ENCODE measurements at places on chromosomes 6 and 20. TPM values are rescaled to one million over a fixed set of nuclear protein-coding genes. Genes with fewer than 3 reads are reported as not detected.
A peak's percentile ranks its signal among the peaks of the same experiment; 100 is the strongest.

GRCh38 chr20:38893565-38894090 is 32.6 kb upstream of the FAM83D start:
- DNase-seq: peak; percentile 78

DNA sequence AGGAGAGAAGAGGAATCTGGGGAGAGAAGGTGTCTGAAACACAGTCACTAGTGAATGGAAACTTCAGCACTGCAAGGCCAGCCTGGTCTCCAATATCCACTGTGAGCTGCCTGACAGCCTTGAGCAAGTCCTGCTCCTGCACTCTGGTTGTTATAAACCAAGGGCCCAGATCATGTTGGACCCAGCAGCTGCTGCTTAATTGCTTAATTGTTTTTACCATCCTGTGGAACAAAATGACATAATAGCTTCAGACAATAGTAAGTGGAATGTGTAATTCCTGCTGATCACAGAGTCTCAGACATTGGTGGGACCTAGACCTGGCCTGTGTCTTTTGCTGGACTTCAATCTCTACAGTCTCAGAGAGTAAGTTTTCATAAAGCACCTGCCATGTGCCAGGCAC is 833.7 kb downstream of the TFAP2A start:
- no peak for DNase-seq

DNA sequence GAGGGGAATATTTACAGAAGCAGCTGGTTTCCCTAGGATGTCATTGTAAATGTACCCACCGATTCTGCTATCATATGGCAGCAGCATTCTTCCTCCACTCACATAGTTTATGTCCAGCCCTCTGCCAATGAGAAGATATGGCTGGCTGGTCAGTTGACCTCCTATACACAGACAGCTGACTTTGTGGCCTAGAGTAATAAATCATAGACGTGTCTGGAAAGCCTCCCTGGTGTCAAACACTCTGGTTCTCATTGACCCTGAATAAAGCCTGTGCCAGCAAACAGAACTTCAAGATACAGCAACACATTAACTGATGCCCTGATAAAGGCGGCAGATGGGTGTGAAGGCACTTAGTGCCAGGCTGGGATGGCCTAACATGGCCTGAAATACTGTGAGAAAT is 52.6 kb downstream of the GPR63 start:
- DNase-seq: no peak

- no peak for DNase-seq
Measured at GRCh38 chr6:36276581-36277536, 7.0 kb downstream of the PNPLA1 start.

DNA sequence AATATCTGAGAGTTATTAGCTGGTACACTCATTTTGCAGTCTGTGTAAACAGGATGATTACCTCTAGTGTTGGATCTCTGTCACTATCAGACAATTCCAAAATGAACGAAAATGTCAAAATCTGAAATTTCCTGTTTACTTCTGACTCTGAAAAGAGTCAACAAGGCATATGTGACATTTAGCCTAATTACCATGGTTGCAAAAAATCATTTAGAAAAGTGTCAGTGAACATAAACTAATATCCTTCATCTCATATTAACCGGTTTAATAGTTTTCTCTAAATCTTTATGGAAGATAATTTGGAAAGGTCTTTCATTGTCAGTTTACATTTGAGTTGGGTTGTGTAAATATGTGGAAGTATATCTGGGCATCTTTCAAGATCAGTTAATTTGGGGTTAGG is 431.8 kb upstream of the HSF2 start:
- DNase-seq: no peak

DNA sequence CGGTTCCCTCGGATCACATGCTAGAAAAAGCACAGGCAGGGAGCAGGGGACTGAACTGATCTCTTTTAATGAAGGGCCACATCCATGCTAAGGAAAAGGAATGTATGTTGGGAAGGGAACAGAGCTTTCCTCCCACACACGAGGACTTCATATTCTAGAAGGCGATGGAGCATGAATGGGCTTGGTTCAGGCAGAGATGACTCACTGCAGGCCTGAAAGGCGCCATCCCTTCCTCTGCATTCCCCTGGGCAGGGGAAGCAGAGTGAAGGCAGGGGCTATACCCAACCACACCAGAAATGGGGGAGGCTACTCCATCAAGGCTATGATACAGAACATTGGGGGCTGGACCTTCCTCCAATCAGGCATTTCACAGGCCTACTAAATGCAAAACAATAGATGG is 30.6 kb downstream of the ELMO2 start:
- no peak for DNase-seq

DNA sequence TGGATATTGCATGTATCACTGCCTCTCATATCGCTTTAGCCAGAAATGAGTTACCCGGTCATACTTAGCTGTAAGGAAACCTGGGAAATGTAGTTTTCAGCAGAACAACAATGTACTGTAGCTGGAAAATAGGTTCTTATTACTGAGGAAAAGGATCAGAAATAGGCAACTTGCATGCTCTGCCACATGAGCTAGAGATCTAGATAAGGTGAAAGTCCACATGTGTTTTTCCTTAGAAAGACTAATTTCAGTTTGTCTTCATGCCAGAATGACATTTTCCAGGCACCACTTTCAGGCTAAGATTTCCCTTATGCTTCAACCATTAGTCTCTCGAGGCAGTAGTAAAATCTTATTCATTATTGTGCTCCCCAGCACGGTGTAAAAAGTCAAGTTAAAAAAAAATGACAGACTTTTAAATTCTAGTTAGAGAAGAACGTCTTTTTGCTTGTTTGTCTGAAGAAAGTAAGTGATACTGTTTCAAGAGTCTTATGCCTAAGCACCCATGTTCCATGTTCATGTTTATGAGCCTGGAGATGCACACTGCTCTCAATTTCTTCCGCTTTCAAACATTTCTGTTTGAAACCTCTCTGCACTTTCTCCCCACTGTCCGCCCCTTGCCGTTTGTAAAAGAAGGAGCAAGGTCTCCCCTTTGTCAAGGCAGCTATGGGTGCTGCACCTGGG is 67.6 kb downstream of the ZNF831 start:
- no peak for DNase-seq

GRCh38 chr6:133644892-133645619 is 243.9 kb upstream of the TCF21 start:
- DNase-seq: no peak

- DNase-seq: no peak
Measured at GRCh38 chr6:148851683-148852556, 105.1 kb downstream of the UST start.

DNA sequence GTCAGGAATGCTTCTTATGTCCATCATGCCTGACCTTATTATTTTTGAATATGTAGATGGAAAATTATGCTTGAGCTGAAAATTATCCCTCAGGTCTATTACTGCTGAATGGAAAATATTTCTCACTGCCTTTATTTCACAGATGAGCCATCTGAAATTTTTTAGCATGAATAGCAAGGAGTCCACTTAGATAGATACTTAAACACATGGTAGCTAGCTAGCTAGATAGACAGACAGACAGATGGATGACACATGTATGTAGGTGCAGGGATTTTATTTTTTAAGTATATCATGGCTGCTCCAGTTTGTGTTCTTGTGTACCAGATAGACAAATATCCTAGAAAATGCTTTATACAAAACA is 645.0 kb downstream of the MMUT start:
- DNase-seq: no peak

DNA sequence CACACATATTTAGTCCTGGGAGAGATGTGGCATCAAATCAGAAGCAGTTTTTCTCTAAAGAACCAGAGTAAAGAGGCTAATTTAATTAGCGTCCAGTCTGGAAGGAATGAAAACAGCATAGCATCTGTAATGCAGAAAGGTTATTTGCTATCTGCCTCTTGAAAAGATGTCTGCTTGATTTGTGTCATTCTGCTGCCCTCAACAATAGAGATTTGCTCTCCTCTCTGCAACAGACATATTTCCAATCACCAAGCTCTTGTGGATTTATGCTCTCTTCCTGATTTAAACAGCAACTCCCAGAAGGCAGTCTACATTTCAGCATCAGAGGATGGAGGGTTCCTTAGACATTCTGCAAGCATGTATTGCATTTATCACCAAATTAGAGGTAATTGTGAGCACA is 53.5 kb upstream of the AKAP12 start:
- no peak for DNase-seq

DNA sequence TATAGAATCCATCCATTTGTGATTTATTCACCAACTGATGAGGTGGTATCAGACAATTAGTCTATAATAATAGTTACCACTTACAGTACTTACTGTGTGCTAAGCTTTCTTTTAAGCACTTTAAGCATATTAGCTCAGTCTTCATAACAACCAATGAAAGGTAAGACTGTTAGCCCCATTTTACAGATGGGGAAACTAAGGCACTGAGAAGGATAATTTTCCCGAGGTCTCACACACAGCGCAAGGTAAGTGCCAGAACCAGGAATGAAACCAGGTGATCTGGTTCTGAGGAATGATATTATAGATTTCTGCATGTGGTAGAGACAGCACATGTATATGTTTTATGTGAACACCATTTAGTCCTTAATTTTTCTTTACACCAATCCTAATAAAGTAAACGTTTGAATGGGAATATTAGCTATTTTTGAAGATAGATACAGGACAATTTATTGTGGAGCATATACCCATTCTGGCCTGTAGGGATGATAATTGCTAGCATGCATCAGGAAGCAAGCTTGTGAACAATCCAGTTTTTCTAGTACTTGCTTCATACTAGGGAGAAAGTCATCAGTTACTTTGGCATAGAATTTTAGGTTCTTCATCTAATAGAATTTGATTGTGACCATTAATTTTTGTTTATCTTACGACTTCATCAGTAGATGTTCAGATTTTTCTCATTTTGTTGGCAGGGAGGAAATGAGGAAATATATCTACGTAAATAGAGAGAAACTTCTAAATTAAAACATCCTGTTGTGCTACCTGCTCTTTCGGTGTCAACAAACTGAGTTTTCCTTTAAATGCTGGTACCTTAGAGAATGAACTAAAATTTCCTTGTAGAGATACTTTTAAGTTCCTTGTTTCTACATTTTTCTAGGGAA is 3.0 kb downstream of the YWHAB start:
- no peak for DNase-seq

DNA sequence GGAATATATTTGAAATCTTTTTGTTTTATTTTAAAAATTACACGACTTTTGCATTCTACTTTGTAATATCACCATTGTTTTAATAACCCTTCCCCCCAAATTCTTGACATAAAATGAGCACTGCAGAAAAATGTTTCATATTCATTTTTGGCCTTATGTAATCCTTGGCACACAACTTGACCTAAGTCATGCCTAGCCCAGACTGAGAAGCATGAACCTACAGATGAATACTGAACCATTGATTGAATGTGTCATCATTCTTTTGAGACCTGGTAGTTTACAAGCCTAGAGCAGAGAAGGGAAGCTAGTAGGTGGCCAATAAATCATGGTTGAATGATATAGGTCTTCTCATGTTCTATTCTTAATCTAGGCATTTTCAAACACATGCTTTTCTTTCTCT is 89.4 kb upstream of the EDN1 start:
- DNase-seq: no peak

GRCh38 chr6:45737331-45738056 is 278.2 kb downstream of the CLIC5 start:
- no peak for DNase-seq

GRCh38 chr6:43716099-43716498 is 28.5 kb upstream of the MRPS18A start:
- DNase-seq: no peak

DNA sequence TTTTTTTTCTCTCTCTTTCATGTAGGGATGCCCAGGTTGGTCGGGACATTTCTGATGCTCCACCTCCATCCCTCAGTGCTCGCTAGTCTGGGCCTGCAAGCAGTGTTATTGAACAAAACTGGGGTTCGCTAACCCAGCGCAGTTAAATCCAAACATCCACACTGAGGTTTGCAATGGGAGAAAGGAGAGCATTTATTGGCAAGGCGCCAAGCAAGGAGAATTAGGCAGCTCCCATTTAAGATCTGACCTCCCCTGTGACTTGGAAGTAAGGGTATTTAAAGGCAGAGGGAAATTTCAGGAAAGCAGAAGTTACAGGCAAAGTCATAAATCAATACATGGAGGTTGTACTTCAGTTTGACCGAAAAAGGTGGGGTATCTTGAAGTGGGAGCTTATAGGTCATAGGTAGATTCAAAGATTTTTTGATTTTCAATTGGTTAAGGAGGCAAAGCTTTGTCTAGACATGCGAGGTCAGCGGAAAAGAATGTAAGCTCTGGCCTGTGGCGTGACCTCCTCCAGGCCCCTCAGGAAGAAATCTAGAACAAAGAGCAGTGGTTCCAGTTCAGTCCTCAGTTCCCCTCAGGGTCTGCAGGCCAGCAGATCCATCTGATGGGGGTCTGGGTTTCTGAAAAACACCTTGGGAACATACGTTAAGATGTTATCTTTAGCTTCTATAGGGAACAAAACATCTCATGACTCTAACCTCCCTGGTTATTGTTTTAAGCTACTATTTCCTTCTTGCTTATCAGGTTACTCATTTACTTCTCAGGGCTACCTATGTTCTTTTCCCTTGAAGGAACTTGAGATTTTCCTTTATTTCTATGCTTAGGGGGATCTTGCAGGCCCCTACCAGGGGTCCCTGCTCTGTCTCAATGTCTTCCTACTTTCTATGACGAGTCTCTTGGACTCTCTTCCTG is 66.0 kb upstream of the KIF16B start:
- DNase-seq: no peak

GRCh38 chr6:141851063-141851462 is 281.7 kb upstream of the GJE1 start:
- no peak for DNase-seq

DNA sequence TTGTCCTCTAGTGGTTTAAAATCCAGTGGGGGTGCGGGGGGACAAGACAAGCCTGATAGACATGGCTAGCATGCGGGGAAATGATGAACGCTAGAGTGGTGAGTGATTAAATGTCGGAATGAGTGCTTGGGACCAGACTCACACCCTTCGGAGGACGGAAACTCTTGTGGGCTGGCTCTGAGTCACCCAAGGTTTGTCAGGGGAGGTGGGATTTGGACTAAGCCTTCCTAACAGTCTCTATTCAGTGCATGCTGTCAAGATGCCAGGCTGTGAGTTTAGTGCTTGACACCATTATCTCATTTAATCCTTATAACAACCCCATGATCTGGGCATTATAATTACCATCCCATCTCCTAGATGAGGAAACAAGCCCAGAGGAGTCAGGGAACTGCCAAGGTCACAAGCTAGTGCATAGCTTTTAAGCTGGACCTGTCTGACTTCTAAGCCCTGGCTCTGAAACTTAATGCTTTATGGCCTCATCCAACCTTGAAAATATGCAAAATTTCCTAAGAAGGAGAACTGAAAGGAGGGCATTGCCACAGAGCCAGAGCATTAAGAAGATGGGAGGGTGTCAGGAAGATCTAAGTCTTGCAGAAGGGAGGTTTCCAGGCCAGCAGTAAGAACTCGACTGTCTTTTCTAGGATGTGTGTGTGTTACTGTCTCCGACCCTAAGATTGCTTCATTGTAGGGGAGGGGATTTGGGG is 168.7 kb upstream of the LRFN2 start:
- DNase-seq: no peak

The FRK gene
- 24.3 TPM for total RNA-seq

The PDE10A gene
- total RNA-seq: 15.3 TPM

The IFT52 gene
- total RNA-seq: 1.4 TPM

The CYP21A2 gene
- not detected for total RNA-seq

The MYLK4 gene
- 0.60 TPM for total RNA-seq

The CNR1 gene
- total RNA-seq: 12.5 TPM

The SLC17A1 gene
- total RNA-seq: not detected

The NOTCH4 gene
- total RNA-seq: 13.1 TPM

All from transverse colon (tissue), 4 donors.